ENCODE measurements at places on chromosomes 4 and X.

- DNase-seq: no peak
These were observed 39.1 kb downstream of the ADGRL3 start for GRCh38 chr4:61239250-61239649.

DNA sequence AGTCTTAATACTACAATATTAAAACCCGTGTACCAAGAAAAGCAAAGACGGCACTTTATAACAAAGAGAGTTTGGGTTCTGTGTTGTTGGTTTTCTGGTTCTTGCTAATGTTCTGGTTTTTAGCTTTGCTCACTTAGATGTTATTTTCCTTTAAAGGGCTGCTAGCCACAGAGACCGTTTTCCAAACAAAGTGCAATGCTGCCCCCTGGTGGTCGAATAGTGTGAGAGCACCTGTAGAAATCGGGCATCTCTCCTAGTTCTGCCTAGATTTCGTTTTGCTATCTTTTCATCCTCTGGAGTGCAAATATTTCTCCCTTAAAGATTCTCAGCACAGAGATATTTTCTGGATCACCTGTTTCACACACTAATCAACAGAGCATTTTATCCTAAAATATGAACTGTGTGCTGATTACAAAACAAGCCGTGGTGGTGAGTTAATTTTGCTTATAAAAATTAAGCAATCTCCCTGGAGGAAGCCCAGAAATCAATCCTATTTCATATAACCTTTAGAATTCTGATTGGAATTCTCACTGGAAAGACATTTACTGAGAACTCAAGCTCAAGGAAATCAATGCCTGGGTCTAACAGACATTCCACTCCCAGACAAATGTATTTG lies 334.5 kb upstream of the NOCT start:
- DNase-seq: peak; percentile 68

DNA sequence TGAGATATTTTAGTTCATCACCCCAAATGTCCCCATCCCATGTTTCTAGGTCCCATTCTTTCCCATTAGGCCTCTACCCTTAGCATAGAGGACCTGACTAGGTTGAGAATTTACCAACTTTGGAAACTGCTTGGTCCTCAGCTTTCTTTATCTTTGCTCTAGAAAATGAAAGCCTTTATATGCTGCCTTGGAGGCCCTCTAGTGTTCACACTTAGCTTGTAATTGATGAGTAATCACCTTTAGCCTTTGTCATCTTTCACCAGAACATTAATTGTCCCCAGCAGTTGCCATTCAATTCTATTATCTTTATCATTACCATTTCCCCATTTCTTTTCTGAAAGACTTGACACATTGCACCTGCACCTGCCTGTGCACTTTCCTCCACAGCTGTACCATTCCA lies 589.2 kb upstream of the NR3C2 start:
- peak; percentile 41 for DNase-seq

DNA sequence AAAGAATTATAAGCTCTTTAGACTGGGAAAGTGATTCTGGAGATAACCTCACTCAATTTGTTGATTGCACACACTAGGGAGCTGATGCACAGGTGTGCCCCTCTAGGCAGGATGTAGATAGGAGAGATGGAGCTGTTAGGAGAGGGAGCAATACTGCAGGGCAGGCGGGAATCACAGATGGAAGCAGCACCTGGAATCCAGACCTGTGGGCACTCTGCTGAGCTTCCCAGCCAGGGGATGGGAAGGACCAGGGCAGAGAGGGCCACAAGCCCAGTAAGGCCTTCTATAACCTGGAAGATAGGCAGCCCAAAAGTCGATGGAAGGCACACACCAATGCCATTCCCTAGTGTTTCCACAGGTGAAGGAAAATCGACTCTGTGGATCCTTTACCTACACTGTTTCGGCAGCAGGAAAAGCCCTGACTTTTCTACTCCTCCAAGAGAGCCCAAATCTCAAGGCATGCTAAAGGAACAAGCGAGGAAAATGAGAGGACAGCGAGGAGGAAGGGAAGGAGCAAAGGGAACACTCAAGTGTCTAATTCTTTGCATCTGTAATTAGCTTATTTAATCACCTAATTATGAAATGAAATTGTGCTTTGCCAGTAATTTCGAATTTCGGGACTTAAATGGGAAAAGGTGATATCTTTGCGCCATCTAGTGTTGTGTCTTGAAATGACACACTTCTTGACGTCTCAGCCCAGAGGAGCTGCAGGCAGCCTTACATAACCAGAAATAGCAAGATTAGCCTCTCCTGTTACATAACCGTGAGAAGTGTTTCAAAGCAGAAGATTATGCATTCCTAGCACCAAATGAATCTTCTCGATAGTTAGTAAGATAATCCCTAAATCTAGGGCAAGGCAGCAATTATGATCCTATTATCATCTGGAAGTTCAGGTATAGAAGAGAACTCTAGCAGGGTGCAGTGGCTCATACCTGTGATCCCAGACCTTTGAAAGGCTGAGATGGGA lies 31.0 kb upstream of the TLR3 start:
- DNase-seq: peak; percentile 75

DNA sequence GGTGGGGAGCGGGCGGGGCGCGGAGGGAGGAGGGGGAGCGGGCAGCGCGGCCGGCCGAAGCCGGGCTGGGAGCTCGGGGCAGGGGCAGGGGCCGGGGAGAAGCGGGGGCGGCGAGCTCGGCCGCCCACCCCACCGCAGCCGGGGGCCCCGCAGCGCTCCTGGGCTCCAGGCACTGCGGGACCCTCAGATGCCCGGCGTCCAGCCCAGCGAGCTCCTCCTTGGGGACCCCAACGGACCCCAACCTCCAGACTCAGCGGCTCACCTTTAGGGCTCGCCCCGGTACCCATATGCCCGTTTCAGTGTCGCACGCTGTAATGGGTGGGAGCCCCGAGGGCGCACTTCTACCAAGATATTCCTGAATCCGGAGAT lies 357 bp upstream of the ADGRG2 start:
- no peak for DNase-seq

GRCh38 chrX:110417128-110417527 lies 58.5 kb downstream of the RTL9 start:
- no peak for DNase-seq

DNA sequence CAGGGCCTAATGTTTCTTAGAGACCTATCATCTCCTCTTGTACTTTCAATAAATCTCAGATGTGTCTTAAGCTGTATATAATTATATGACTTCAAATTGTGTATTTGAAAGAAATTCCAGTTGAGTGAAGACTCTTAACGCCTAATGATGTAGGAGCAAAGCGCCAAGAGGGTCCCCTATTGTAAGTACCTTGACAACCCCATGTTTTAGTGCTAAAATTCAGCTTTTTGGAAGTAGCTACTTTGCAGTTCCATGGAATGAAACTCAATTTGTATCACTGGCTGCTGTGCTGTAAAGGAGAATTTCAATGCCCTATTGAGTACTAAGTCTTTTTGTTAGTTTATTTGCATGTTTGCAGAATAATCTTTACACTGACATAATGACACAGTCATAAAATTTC lies 1826.6 kb upstream of the AGA start:
- DNase-seq: no peak

- no peak for DNase-seq
These were observed 112.4 kb downstream of the BMPR1B start for GRCh38 chr4:94870146-94870545.

DNA sequence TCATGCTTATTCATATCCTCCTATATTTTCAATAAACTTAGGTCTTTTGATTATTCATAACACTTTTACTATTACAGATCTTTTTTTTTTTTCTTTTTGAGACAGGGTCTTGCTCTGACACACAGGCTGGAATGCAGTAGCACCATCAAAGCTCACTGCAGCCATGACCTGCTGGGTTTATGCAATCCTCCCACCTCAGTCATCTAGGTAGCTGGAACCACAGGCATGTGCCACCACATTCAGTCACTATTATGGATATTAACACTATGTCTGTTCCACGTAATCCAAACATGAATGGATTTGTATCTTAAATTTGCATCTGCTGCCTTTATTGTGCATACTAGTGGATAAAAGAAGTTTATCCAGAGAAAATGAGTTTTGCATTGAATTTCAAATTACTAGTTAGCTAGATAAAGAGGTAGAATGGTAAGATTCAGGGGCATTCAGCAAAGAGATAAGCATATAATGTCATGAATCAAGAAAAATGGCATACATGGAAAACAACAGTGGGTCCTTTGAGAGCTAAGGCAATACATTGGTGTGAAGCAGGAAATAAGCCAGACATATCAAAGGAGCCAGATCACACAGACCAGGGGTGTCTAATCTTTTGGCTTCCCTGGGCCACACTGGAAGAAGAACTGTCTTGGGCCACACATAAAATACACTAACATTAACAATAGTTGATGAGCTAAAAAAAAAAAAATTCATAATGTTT lies 13.9 kb downstream of the ANAPC10 start:
- DNase-seq: no peak

- no peak for DNase-seq
These were observed 37.4 kb downstream of the PDLIM5 start for GRCh38 chr4:94489098-94489497.

- peak; percentile 37 for DNase-seq
These were observed 52.1 kb downstream of the IDS start for GRCh38 chrX:149453030-149453429.

- DNase-seq: peak; percentile 72
These were observed 21.8 kb upstream of the CSF2RA start for GRCh38 chrX:1246816-1247215.

GRCh38 chrX:3160756-3161155 lies 119.5 kb downstream of the ARSF start:
- DNase-seq: no peak

DNA sequence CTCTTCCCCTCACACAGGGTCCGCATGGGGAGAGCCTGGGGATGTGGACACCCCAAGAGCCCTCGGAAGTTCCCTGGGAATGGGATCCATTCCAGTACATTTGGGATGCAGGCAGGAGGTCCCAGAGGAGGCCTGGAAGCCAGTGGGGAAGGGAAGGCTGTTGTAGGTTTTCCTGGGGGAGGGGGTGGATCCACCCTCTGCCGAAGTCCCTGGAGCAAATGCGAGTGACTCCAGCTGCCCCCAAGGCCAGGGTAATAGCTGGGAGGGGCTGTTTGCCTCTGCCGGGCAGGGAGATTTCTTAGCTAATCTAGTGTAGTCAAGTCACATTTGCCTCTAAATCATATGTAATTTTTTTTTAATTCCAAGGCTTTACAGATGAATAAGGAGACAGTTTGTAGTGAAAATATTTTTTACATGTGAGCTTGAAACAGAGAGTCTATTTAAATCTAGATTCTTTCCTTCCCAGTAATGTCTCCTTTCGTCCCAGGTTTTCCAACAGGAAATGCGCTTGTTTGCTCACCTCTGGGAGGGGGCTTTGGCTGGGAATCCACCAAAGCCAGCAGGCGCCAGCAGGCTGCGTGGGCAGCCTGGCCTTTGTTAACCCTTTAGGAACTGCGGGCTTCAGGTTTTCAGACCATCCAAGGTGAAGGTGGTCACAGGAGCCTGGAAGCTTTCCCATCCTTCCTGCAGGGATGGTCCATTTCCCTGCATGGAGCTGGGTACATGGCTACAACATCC lies 26.8 kb downstream of the SH3TC1 start:
- DNase-seq: no peak

DNA sequence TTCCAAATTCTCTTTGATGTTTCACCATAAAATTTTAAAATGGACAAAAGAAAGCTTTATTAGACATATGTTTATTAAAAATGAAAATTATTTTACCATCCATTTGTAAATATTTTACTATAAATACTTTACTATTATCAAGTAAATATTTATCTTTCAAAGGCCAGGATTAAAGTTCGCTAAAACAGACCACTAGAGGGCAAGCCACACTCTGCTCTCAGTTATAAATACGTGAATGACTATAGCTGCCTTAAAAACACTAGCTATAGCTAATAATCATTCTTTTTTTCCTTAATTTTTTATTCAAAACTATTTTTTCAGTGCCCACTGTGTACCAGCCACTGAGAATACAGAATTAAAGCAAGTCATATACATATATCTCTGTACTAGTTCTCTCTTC lies 38.6 kb downstream of the UNC5C start:
- DNase-seq: peak; percentile 21

- DNase-seq: no peak
These were observed 118.5 kb upstream of the FAM9C start for GRCh38 chrX:13162772-13163410.

DNA sequence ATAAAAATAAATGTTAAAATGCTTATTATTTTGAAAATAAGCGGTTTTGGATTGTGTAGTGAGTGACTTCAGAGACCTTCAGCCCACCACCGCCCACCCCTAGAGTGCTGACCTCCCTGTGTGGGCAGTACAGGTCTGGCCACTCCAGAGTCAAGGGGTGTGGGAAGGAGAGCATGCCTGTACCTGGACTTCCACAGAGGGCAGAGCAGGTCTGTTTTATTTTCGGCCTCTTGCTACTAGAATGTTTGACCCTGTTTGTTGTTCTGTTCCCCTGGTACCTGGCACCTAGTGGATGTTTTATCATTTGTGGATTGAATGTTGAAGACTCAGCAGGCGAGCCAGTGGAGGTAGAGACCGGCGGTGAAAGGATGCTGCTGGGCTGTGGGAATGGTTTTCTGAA lies 14.3 kb downstream of the PIGG start:
- DNase-seq: no peak

- DNase-seq: no peak
These were observed 13.6 kb downstream of the GASK1B start for GRCh38 chr4:158159054-158159717.

DNA sequence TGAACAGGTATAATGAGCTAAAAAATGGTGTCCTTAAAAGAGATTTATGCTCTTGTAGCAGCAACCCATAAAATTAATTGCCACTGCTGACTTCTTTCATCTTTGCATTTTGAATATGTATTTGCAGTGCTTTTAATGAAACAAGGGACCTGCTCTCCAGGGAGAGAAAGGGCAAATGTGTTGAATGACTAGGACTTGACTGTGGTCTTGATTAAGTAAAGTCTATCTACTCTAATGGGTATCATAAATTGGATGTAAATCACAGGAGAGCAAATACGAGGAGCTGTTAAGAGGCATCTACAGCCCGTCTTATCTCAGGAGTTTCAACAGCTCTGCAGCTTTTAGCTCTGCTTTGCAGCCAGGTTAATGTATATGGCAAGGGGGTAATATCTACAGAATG lies 216.4 kb downstream of the PALLD start:
- no peak for DNase-seq

DNA sequence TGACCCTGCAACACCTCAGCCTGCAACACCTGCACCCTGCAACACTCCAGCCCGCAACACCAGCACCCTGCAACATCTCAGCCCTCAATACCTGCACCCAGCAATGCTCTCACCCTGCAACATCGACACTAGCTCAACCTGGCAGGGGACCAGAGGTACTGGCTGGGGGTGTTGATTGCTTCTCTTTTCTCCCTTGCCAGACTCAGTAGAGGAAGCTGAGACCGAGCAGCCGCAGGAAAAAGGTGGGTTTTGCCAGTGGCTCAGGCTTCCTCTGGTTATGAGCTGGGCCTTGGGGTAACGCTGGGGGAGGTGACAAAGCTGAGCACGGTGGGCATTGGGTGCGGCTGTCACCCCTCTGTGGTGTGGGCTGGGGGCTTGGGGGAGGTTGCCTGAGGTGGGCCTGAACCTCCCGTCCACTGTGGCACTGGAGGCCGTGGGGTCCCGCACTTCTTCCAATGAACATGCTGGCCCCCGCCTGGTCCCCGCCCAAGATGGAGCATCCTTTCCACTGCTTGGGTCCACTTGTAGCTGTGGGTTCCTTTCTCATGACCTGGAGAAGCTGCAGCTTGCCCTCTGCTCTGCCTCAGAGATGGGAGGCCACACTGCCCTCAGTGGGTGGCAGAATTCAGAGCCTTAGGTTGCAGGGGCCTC lies 26.0 kb downstream of the SH3TC1 start:
- no peak for DNase-seq
